Prostate gland (tissue), 2 donors: ENCODE measurements at places on chromosomes 4 and X. TPM values are rescaled to one million over a fixed set of nuclear protein-coding genes. Genes with fewer than 3 reads are reported as not detected.

DNA sequence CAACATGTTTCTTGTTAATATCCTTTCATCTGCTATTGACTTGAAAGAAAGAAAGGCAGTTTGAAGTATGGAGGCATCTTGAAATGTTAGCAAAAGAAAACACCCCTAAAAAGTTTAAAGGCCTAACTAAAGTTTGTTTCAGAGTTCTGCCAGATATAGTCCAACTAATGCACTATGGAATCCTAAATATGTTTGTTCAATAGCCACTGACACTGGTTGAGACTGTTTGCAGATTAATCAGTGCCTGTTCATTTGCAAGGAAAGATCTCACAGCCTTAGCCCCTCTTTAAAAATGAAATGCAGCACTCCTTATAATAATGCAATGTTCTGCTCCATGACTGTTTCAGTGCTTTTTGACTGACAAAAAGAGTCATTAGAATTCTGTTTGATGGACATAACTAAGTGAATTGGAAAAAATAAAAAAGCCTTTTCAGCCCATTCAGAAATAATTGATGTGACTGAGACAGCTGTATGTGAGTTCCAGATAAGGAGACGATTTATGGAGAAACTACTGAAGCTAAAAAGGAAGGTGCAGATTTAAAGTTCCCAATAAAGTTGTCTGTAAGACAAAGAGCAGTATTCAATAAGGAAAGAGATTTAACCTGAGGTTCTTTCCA is 192.0 kb downstream of the PCDH7 start:
- no peaks in the 10 kb centered on the region for H3K36me3 ChIP-seq
- H3K27ac ChIP-seq, result no peak overlapping the region
- H3K4me3 ChIP-seq, result no peak overlapping the region
- no peak for DNase-seq
- no peaks in the 10 kb centered on the region for H3K4me1 ChIP-seq

- H3K27ac ChIP-seq, result peak overlapping the region; percentile 20
- no peaks in the 10 kb centered on the region for H3K27me3 ChIP-seq
- peaks cover 12% of the 10 kb centered on the region for H3K4me1 ChIP-seq
- H3K4me3 ChIP-seq, result no peak overlapping the region
- H3K36me3 ChIP-seq, result no peaks in the 10 kb centered on the region
These were observed 217.6 kb downstream of the PTTG2 start for GRCh38 chr4:38177641-38178391.

GRCh38 chr4:144902614-144903013 is 195.4 kb downstream of the ANAPC10 start:
- no peak for DNase-seq
- no peak overlapping the region for H3K4me3 ChIP-seq
- no peaks in the 10 kb centered on the region for H3K36me3 ChIP-seq
- H3K4me1 ChIP-seq, result no peaks in the 10 kb centered on the region
- H3K27me3 ChIP-seq, result no peaks in the 10 kb centered on the region

DNA sequence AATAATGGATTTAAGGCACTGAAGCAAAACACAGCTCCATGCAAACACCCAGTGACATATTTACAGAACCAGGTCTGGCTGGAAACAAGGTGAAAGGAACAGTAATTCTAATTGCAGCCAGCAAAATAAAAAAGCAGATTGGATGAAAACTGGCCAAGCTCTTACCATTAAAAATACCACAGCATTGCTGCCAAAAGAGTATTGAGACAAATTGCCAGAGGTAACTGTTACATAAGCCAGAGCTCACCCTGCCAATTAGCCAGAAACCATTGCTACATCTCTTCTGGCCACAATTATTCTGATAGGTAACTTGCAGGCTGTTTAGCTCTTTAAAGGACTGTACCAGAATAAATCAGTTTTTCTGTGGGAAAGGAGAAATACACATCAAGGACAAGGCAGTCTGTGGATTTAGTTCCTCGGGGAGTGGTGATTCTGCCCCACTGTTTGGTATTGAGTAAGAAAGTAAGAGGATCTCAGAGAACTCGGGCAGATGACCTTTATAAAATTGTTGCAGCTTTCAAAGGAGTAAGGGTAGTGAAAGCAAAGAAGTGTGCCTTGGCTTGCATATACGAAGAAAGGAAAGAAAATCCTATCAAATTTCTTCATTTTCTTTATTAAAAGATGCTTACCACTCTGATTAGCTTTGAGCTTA is 369.5 kb downstream of the PPP3CA start:
- no peak overlapping the region for H3K27ac ChIP-seq
- H3K4me3 ChIP-seq, result no peak overlapping the region
- H3K4me1 ChIP-seq, result no peaks in the 10 kb centered on the region
- H3K36me3 ChIP-seq, result no peaks in the 10 kb centered on the region

DNA sequence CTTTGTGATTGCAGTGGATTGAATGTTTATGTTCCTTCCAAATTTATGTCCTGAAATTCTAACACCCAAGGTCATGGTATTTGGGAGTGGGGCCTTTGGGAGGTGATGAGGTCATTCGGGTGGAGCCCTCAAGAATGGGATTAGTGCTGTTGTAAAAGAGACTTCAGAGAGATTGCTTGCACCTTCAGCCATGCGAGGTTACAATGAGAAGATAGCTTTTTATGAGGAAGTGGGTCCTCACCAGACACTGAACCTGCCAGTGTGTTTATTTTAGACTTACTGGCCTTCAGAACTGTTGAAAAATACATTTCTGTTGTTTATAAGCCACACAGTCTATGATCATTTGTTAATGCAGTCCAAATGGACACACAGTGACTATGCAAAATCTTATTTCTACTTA is 161.0 kb upstream of the GPRIN3 start:
- H3K27ac ChIP-seq, result no peak overlapping the region
- no peaks in the 10 kb centered on the region for H3K4me1 ChIP-seq
- no peak overlapping the region for H3K4me3 ChIP-seq

- DNase-seq, result no peak
- H3K4me3 ChIP-seq, result no peak overlapping the region
- H3K36me3 ChIP-seq, result no peaks in the 10 kb centered on the region
- no peak overlapping the region for H3K27ac ChIP-seq
- H3K4me1 ChIP-seq, result no peaks in the 10 kb centered on the region
- H3K27me3 ChIP-seq, result no peaks in the 10 kb centered on the region
These were observed 11.4 kb upstream of the NKRF start for GRCh38 chrX:119617517-119618164.

DNA sequence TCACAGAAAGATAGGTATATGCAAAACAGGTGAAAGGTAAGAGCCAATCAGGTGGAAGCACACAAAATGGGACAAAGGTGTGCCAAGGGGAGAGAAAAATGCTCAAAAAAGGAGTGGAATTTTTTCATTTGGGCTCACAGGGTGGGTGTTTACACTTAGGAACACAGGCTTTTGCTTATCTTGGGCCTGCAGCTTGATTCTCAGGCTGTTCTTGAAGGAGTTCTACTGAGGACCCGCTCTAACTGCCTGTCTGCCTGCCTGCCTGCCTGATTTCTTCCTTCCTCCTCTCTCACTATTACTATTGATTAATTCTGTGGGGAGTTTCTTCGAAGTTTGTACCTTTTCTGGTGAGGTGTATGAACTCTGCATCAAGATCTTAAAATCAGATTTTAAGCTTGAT is 120.3 kb upstream of the CTSO start:
- DNase-seq, result no peak
- no peaks in the 10 kb centered on the region for H3K4me1 ChIP-seq
- H3K27me3 ChIP-seq, result no peaks in the 10 kb centered on the region
- no peak overlapping the region for H3K27ac ChIP-seq
- no peaks in the 10 kb centered on the region for H3K36me3 ChIP-seq

GRCh38 chr4:82069883-82070638 is 303.7 kb downstream of the HNRNPD start:
- DNase-seq, result no peak
- H3K27me3 ChIP-seq, result no peaks in the 10 kb centered on the region
- no peak overlapping the region for H3K4me3 ChIP-seq

- H3K27ac ChIP-seq, result peak overlapping the region; percentile 63
- no peaks in the 10 kb centered on the region for H3K27me3 ChIP-seq
- H3K36me3 ChIP-seq, result no peaks in the 10 kb centered on the region
- no peak for DNase-seq
- H3K4me3 ChIP-seq, result no peak overlapping the region
These were observed 67.4 kb upstream of the INPP4B start for GRCh38 chr4:142913461-142914030.

GRCh38 chr4:14289708-14290107 is 662.2 kb upstream of the BOD1L1 start:
- no peaks in the 10 kb centered on the region for H3K27me3 ChIP-seq
- no peak overlapping the region for H3K27ac ChIP-seq
- H3K36me3 ChIP-seq, result no peaks in the 10 kb centered on the region
- no peaks in the 10 kb centered on the region for H3K4me1 ChIP-seq
- no peak for DNase-seq
- no peak overlapping the region for H3K4me3 ChIP-seq

DNA sequence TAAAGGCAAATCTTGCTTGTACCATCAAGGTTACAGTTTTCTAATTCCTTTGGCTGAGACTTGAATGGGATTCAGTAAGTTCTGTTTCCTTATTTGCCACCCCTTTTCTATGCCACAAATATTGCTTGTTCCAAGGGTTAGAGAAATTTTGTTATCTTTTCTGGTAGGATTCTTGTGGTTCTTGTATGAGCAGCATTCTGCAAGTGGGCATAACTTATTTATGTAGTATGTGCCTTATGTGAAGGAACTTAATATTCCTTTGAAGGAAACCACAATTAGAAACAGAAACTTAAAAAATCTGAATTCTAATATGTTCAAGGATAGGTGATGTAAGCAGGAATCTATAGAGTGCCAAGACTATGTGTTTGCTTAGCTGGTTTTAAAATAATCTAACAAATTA is 53.1 kb upstream of the TSPAN5 start:
- no peak overlapping the region for H3K27ac ChIP-seq
- no peak overlapping the region for H3K4me3 ChIP-seq
- no peak for DNase-seq
- H3K36me3 ChIP-seq, result no peaks in the 10 kb centered on the region
- H3K4me1 ChIP-seq, result no peaks in the 10 kb centered on the region

GRCh38 chr4:153413842-153414241 is 52.3 kb upstream of the TMEM131L start:
- no peaks in the 10 kb centered on the region for H3K4me1 ChIP-seq
- no peaks in the 10 kb centered on the region for H3K27me3 ChIP-seq
- H3K36me3 ChIP-seq, result no peaks in the 10 kb centered on the region
- no peak for DNase-seq
- no peak overlapping the region for H3K27ac ChIP-seq

DNA sequence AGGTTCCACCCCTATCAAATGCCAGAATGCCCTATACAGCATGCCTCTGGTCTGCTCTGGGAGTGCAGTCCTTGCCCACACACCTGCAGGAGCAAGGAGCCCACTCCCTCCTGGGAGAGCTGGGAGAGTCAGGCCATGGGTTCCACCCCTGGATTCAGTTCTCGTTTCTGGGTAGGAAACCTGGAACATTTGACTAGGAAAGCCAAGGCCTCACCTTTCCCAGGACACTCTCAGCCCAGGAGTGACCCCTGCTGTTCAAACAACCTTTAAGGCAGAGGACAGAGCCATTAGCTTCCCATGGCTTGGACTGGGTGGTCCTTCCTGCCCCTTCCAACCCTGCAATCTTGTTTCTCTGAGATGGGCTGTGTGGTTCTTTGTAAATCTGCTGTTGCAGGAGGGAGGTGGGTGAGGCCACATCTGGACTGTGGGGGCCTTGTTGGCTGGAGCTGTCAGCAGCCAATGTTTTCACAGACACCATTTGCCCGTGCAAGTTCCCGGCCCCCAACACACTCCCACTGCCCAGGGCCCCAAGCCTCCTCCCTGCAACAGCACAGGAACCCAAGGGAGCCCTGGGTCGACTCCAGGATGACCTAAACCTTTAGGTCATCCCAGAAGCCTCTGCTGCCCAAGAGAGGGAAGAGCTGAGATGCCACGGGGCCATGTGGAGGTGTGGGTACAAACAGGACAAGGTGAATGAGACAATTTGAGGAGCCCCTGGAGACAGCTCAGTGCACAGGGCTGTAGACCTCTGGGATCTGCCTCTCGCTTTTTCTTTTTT is 104.4 kb downstream of the PJA1 start:
- H3K27me3 ChIP-seq, result no peaks in the 10 kb centered on the region
- no peaks in the 10 kb centered on the region for H3K36me3 ChIP-seq
- peak; percentile 18 for DNase-seq
- H3K27ac ChIP-seq, result no peak overlapping the region
- no peak overlapping the region for H3K4me3 ChIP-seq

DNA sequence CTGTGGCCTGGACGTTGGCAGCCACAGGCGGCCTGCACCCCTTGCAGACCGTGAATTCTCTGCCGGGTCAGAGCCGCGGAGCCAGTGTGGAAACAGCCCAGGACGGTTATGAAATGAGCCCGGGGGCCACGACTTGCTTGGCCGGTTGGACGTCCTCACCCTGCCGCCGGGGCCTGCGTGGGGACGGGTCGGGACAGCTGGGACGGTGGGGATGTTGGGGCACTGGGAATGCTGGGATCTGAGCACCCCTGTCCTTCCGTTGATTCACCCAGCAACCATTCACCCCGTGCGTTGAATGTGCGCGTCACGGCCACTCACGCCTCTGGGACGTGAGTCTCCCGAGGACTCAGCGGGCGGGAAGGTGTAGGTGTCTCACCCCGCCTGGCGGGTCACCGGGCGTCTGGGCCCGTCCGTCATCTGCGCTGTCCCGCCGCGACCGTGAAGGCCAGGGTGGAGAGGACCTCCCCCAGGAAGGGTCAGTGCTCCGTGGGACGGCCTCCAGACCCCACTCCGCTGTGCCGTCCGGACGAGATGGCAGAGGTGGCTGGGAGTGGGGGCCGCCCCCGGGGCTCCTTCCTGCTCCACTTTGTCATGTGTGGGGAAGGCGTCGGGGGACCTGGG is 4.5 kb upstream of the PLCXD1 start:
- no peaks in the 10 kb centered on the region for H3K36me3 ChIP-seq
- peak; percentile 42 for DNase-seq
- peak overlapping the region; percentile 51 for H3K4me3 ChIP-seq
- no peaks in the 10 kb centered on the region for H3K27me3 ChIP-seq

DNA sequence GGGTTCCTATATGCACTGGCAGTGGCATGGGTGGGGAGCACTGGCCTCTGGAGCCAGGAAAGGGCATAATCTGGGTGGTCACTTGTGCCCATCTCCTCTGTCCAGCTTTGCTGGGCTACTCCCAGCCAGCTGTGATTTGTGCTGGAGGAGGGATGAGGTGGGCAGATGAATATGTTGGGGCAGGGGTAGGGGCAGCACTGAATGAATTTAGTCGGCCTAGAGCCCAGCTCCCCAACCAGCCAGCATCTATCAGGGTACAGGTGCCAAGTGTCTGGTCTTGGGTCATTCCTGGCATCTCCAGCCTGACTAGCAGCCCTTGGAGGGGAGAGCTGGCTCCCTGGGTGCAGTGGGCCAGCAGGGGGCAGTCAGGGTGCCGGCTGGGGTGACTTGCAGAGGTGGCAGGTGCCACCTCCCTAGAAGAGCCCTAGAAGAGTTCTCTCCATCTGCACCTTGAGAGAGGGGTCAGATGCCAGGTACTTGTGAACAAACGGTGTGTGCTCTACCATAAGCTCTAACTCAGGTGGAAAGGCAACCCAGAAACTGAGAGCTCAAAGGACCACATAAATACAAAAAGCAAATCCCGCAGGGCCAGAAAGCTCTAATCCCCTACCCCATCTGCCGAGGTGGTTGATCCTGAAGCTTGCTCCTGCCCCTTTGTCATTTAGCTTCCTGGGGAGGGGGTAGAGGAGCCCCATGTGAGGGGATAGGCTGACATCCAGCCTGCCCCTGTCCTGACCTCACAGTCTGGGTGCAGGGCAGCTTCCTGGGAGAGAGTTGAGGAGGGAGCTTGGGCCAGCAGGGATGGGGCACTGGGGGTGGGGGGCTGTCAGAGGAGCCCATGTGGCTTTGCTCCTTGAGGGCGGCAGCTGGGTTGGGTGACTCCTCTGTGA is 2.2 kb downstream of the SORCS2 start:
- H3K4me1 ChIP-seq, result peaks cover 3% of the 10 kb centered on the region
- peaks cover 11% of the 10 kb centered on the region for H3K27me3 ChIP-seq
- H3K27ac ChIP-seq, result no peak overlapping the region

Gene NPY5R
- total RNA-seq, result 0.40 TPM

Gene ANKRD50
- total RNA-seq, result 33.8 TPM

Gene DMRTC1B
- 2.8 TPM for total RNA-seq

Gene MAGEA1
- 5.4 TPM for total RNA-seq

Gene GPM6B
- total RNA-seq, result 10.1 TPM

Gene DYNLT3
- 25.7 TPM for total RNA-seq
